ENCODE measurements at places on chromosomes 7 and 10. TPM values are rescaled to one million over a fixed set of nuclear protein-coding genes. Genes with fewer than 3 reads are reported as not detected.

DNA sequence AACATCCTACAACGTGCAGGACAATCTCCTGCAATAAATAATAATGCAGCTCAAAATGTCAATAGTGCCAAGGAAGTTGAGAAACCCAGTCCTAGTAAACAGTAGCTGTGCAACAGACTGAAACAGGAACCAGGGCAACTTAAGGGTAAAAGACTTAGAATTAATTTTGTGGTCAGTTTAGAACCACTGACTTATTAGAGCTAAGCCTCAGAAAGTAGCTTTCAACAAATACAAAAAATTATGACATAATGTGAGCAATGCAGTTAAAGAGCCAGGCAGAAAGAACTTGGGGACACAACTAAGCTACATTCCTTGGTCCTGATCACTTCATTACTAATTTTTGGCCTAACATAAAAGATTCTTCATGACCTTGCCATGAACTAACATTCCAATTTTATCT is 195.4 kb downstream of the MACC1 start:
- no peak for DNase-seq

GRCh38 chr10:92813979-92814378 is 34.3 kb upstream of the EXOC6 start:
- DNase-seq: no peak

DNA sequence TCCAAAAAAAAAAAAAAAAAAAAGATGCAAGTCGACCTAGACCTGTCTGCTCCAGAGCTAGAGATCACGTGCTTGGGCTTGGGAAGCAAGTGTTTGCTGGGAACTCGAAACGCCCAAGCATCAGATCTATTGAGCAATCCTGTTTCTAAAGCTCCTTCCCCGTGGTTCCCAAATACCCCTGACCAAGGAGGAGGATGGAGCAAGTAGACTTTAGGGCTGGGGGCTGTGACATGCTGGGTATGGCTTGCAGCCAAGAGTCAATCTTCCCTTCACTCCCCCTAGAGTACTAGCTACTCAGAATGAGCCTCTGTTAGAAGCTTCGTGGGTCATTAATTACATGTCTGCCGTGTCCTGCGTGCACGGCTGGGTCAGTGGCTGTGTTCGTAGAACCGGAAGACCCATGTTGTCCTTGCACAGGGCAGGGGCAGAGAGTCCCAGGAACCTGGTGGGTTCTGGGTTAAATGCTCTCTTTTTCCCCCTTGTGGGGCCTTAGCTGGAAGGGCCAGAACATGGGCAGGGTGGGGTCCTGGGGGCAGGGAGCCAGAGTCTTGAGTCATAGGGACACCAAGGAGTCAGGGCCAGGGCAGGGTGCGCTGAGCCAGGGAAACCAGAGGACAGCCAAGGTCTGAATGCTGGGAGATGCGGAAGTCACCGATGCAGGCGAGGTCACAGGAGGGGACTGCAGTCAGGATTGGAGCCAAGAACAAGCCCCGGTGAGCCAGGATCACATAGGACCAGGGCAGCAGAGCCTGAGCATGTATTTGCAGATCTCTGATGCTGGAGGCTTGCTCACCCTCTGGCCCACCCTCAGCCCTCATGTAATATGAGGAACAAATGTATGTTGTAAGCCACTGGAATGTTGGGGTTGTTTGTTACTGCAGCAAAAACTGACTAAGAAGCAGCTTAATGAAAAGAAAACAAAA is 34.6 kb upstream of the TPST1 start:
- no peak for DNase-seq

The FAM25C gene
- not detected for total RNA-seq

The SYT15B gene
- total RNA-seq: 0.16 TPM

The COL13A1 gene
- not detected for total RNA-seq

Data from activated CD8-positive, alpha-beta T cell treated with anti-CD3 and anti-CD28 coated beads for 36 hours (primary cell).